ENCODE measurements at places on chromosomes 3 and 15.

GRCh38 chr3:66083096-66083678 lies 44.5 kb upstream of the MAGI1 start:
- DNase-seq, result no peak

DNA sequence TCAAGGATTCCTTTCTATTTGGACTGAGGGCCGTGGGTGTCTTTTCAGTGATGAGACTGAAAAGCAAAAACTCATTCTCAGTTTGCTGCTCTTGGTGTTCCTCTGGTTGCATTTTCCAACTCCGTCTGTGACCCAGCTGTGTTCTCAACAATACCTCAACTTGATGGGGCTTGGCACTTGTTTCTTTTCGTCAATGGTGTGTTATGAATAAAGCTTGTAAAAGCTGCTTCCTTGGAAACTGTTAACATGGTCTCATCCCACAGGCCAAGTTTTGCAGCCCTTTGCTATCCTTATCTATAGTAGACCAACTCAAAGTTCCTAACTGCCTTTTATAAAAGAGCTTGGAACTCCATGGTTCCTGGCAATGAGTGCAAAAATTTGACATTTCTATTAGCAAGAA lies 142.5 kb upstream of the UBE2E1 start:
- no peak for DNase-seq

DNA sequence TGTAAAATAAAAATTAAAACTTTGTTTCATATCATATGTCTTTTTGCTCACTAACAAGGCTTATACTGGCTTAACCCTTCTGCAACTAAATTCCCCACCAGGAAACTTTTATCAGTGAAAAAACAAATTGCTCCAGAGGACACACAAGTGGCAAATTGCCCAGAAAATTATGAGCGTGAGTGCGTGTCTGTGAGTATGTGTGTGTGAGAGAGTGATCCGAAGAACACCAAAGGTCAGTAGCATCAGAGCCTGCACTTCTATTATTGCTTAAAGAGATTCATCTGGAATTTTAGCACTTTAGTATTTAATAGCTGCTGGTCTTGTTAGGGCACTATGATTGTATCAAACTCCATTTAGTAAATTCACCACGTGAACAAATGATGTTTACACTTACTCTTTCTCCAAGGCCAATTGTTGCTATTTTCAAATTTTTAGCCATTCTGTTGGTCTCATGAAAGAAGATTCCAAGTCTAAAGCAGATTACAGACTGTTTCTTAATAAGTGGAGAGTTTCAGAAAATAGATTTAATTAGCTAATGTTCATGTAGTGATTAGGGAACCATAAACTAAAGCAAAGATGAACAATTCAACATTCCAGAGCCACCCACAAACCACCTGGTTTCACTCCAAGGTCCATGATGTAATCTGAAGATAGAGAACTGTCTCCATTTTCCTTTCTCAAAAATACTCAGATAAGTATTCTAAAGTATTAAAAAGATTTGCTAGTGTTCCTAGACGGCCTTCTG lies 91.1 kb upstream of the IL12A start:
- no peak for DNase-seq

- DNase-seq, result no peak
Measured at GRCh38 chr3:31392568-31392967, 140.2 kb upstream of the STT3B start.

- peak; percentile 9 for DNase-seq
Measured at GRCh38 chr15:25176991-25177954, 222.5 kb downstream of the SNRPN start.

GRCh38 chr3:72120806-72121778 lies 336.1 kb upstream of the PROK2 start:
- no peak for DNase-seq

- peak; percentile 28 for DNase-seq
Measured at GRCh38 chr3:47578119-47578632, 489 bp downstream of the CSPG5 start.

DNA sequence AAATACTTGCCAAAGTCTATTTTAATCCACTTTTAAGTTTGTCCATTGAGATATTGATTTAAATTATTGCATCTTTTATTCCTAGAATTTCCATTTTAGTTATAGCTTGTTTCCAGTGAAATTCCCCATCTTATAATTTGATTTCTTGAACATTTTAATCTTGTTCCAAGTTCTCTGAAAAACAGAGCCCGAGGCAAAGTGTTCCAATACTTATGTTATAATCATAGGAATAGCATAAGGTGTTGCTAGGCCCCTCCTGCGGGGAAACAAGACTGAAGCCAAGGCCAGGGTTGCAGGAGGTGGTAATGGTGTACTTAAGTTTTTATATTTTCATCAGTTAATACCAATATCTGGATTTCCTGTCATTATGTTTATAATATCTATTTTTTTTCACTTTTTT lies 226.6 kb downstream of the ADAMTSL3 start:
- DNase-seq, result no peak

DNA sequence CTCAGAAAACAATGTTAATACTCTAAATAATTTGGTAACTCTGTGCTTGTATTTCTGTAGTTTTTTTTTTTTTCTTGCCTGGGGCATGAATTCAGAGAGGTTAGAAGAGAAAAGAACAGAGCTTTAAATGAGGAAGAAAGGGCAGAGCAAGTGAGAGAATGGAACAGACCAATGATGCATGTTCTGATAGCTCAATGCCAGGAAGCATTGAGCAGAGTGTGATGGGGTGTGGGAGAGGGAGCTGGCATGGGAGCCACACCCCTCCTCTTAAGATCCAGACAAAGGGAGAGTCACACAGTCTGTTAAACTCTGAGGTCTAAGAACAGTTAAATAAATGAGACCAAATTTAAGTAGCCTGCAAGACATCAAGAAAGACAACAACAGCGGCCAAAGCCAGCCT lies 538.6 kb downstream of the TUSC7 start:
- no peak for DNase-seq

GRCh38 chr15:64747578-64747977 lies 27.8 kb downstream of the RBPMS2 start:
- no peak for DNase-seq

DNA sequence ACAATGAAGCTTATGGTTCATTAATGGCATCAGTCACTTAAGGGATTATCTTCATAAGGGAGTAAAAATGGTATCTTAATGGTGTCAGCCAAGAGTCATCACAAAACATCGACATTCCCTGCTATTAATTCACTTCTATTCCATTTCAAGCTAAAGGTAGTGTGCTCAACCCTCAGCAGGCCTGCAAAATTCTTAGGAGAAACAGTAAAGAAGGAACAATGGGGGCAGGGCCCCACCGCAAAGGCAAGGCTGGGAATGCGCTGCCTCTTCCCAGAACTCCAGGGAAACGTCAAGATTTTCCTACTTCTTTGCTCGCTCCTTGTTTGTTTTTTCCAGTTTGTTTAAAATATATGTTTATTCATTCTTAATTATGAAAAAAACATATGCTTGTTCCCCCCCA lies 187.3 kb upstream of the TSC22D2 start:
- DNase-seq, result no peak

DNA sequence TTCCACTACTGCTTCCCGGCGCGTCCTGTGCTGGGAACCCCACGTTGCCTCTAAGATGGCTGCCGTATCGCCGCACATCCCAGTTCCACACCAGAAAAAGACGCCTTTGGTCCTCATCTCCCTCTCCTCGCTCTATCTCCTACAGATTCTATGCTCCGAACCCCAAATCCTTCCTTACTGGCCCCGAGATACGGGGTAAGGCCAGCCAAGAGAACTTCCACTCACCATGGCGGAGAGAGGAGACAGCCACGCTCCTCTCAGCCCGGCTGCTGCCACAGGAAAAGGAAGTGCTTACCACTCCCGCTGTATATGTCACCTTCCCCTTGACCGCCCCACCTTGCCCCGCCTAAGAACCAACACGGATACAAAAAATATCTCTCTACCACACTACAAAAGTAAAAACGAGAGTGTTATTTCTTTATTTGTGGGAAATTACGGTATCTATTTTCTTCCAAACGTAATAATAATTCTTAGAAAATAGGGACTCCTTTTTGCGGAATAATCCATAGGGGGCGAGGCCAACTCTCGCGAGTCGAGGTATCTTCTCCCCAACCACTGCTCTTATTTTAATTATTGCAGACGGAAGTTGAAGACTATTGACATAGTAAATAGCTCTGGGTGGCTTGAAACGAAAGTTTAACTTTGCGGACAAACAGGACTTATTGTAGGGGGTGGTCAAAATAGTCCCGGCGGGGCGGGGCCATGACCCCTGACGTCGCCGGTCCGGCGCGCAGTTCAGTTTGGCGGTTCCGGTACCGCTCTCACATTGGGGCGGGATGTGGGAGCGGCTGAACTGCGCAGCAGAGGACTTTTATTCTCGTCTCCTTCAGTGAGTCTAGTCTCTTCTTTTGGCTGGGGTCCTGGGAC lies at the start of the genes RPL4 and ZWILCH:
Gene RPL4, minus strand, starts transcription at position 293 of the 867 bp plus-strand sequence. Its CDS starts 65 bp downstream, at position 228.
Gene ZWILCH, plus strand, starts transcription at position 764 of the 867 bp plus-strand sequence. Its CDS starts 13 bp downstream, at position 777.
- DNase-seq, result peak; percentile 81
